SIG-M5 (cell line): ENCODE measurements at places on chromosomes 6 and 20.

GRCh38 chr20:49599746-49600113 is 31.8 kb upstream of the PTGIS start:
- DNase-seq: no peak

DNA sequence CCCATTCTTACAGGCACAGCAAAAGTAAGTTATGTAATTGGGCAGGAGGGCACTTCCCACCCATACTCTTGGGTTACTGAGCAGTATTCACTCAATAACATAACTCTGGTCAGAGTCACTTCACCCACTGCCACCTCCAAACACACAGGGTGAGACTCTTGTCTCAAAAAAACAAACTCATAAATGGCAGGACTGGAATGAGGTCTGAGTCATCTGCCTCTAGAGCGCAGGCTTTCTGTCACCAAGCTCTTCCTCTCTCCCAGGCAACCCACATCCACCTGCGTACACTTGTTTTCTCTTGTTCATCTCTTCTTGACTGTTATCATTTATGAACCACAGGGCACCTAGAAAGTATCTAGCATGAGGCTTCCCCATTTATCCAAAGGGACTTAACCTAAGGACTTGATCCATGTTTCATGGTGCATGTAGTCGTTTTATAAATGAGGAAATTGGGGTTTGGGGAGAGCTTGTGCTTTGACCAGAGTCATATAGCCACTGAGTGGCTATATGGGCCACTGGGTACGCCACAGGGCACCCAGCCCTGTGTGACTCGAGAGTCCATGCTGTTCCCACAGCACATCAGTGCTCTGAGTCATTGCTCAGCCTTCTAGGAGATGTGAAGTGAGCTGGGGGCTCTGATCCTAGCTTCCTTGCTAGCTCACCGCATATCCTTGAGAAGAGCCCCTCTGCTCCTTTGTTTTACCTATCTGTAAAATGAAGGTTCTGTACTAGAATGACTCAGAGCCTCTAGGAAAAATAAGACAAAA is 22.4 kb downstream of the C20orf173 start:
- no peak for DNase-seq

GRCh38 chr20:53045941-53046340 is 73.8 kb downstream of the TSHZ2 start:
- DNase-seq: no peak

- DNase-seq: no peak
Observed at GRCh38 chr6:110043366-110043994, 65.4 kb downstream of the GPR6 start.

DNA sequence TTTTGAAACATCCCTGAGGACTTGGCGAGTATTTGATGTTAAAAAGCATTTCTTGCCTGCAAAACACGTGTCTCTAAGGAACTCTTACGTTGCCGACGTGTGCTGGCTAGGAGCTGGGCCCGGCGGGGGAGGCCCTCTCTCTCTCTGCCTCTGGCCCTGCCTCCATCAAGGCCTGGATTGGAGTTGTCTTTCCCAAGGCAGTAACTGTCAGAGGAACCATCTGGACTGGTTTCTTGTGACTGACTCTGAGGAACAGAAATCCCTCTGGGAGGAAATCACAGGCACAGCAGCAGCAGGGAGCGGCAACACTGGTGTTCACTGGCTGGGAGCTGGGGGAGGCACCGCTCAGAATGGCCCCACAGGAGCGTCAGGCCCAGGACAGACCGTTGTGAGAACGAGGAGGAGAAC is 244.2 kb downstream of the NRN1 start:
- DNase-seq: no peak

DNA sequence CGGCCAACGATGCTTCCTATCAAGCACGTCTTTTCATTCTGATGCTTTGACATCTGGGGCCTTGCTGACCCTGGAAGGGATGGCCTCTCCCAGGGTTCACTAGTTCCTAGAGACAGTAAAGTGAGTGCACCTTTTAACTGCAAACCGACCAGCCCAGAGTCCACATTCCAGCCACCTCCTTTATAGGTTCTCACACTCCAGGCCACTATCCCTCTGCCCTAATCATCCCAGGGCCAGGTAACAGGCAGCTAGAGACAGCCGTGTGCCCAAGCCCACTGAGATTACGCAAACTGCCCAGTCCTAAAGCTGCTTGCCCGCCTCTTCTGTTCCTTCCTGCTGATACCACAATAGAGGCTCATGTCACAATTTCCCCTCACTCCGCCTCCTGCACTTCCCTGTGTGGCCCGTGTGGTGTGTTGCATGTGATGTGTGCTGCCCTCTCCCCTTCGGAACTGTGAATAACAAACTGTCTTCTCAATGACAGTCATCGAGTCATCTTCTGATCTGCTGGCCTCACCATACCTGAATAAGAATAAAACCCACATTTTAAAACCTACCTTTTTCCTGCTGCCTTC is 123.7 kb upstream of the EXOC2 start:
- DNase-seq: peak; percentile 13

GRCh38 chr6:141552031-141552430 is 580.7 kb upstream of the GJE1 start:
- no peak for DNase-seq

- no peak for DNase-seq
Observed at GRCh38 chr6:86934365-86934764, 3.0 kb upstream of the HTR1E start.

GRCh38 chr6:137224799-137225198 is 5.6 kb upstream of the IFNGR1 start:
- DNase-seq: peak; percentile 95

DNA sequence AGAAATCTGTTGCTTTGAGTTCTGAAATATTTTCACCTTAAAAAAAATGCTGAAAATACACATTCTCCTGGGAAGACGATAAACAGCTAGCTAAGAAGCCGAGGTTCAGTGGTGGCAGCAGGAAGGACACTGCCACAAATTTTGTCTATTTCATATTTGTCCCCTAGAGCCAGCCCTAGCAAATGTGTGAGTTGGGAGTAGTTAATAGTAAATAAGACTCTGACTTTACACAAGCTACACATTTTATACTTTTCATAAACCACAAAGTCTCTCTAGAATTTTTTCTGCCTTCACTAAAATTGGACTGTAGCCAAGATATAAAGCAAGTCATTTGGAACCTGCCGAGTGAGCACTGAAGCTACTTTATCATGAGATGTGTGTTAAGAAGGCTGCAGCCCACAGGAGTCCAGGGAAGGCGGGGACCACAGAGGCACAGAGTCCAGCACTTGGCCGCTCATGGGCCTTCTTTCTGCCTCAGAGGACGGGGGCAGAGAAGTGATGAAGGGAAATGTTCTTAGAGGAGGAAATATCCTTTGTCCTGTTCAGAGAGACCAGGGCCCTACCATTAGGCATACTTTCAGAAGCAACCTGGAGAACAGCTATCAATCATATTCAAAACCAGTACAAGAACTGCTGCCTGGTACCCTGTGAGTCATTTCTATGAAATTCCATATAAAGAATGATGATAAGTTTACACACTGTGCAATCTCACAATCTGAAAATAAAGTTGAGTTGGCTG is 241.7 kb upstream of the TAB2 start:
- no peak for DNase-seq

DNA sequence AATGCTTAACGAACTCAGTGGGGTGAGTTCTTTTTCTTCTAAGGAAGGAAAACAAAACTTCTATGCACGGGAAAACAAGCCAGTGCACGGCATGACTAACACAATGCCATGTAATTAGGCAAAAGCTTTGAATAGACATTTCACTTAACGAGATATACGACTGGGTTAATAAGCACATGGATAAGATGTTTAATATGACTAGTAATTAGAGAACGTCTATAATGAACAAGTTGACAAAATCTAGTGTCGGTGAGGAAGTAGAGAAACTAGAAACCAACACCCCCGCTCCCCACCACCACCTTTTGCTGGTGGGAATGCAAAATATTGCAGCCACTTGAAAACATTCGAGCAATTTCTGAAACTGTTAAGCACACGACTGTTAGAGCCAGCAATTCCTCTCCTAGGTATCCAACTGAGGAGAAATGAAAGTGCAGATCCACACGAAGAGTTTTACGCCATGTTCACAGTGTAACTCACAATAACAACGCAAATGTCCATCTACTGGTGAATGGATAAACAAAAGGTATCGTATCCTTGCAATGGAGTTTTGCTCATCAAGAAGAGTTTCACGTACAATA is 644.9 kb upstream of the AGPAT4 start:
- DNase-seq: no peak

DNA sequence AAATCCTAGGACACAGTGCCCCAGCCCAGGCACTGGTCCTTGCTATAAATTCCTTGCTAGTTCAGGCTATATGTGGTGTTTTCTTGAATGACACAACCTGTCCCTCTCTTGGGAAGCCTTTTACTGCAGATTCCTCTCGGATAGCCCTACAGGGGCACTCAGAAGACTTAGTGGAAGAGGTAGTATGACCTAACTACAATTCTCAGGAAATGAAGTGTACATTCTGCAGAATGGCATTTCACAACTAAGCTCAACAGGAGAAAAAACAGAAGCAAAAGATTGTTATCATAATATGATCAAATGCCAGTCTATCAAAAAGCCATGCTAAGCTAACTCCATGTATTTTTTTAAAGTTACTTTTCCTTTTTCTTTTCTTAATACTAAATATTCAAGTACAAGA is 66.3 kb upstream of the FBXL4 start:
- no peak for DNase-seq

- DNase-seq: no peak
Observed at GRCh38 chr20:7856756-7857155, 83.5 kb downstream of the HAO1 start.

DNA sequence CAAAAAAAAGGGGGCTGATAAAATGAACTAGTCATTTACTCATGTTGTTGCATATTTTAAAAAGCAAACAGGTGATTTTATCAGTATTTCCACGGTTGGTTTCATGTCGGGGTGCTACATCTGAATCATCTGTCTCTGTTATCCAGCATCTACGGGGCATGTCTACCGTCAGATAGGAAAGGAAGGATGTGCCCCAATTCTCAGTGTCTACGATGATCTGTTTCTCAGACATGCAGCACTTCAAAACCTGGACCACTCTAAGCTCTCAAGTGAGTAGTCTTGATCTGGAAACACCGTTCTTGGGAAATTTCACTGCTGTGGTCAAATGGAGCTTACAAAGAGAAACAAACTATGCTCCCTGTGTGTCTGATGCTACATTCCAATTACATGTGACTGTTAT is 240.3 kb upstream of the TAB2 start:
- no peak for DNase-seq

GRCh38 chr6:47483516-47483852 is 5.9 kb downstream of the CD2AP start:
- DNase-seq: no peak

GRCh38 chr20:52207020-52207810 is 15.6 kb upstream of the ZFP64 start:
- DNase-seq: no peak

GRCh38 chr6:136683209-136683941 is 108.9 kb downstream of the MAP3K5 start:
- DNase-seq: no peak

DNA sequence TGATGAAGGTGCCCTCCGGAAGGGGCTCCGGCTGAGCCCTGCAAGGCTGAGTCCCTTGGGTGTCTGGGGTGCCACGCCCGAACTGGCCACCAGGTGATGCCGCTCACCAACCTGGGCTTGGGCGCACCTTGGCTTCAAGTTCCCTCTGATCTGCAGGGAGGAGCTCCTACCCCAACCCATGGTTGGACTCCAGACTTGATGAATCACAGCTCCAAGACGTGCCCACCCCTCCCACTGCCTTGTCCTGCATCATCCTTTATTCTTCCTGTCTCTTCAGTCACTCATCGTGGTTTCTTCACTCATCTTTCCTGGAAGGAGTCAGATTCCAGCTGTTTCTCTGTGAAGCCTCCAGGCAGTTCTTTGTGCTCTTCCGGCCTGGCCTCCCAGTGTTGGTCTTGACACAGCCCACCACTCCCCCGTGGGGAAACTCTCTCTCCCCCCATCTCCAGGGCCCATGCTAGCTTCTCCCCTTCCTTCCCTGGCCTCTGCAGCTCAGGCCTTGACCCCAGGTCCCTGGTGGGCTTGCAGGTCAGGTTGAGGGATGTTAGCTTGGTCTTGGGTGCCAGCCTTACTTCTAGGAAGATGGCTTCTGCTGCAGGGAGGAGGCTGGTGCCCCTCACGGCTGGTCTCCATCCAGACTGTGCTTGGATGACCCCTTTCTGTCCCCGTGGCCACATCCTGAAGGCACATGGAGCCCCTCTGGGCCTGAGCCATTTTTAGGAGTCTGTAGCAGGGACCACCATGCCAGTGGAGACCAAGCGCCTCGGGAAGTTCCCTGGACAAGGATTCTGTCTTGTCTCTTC is 2.6 kb upstream of the ZBP1 start:
- no peak for DNase-seq

DNA sequence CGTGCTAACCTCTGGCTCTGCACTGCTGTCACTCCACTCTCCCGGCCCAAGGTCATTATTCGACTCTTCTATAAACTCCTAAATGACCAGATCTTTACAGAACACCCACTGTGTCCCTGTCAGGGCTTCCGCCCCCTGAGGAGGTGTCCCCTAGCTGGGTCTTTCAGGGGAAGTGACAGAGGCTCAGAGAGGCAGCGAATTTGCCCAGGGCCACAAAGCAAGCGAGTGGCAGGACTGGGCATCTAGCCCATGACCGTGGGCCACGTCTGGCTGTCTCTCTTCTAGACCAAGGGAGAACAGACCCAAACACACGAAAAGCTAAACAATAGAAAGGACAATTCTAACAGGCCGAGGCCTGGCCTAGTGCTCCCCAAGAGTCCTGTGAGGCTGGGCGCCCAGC is 27.4 kb downstream of the FOXF2 start:
- no peak for DNase-seq

GRCh38 chr20:8388141-8388540 is 256.1 kb downstream of the PLCB1 start:
- no peak for DNase-seq

GRCh38 chr6:6225885-6226529 is 94.5 kb downstream of the F13A1 start:
- no peak for DNase-seq

- no peak for DNase-seq
Observed at GRCh38 chr6:137323860-137324259, 104.7 kb upstream of the IFNGR1 start.

DNA sequence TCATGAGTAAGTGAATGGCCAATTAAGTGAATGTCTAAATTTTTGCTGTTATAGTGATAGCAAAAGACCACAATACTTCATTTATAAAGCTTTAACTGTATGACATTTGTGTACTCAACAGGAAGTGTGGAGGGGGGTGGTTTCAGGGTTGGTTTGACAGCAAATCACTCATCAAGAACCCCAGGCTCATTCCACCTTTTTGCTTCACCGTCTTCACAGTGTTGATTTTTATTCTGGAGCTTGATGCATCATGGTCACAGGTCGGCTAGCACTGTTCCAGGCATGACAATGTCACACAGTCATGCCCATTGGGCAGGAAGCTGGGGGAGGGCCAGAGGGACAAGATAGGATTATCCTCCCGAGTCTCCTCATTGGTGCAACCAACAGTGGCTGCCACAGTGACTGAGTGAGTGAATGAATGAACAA is 75.0 kb downstream of the MDGA1 start:
- no peak for DNase-seq

DNA sequence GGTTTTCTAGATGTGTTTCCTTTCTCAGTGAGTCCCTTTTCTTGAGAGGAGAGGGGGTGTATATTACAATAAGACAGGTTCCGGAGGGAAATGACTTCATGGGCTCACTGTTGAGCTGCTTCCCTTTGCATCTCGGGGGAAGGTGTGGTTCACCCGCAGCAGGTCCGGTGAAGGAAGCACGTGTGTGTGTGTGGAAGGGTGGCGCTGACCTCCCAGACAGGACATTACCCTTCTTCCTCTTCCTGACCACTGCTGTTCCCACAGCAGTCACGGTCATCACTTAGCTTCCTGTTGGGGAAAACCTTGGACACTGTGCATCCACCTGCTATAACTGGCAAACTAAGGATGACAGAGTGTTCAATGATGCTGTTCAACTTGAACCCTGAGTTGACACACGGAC is 83.6 kb downstream of the PLEKHG1 start:
- DNase-seq: no peak

- DNase-seq: no peak
Observed at GRCh38 chr6:149059557-149059956, 258.0 kb upstream of the TAB2 start.
